ENCODE measurements at places on chromosomes 2 and 18.

GRCh38 chr2:69255760-69256159, 131.3 kb downstream of the GFPT1 start:
- DNase-seq = no peak

GRCh38 chr2:68428746-68429145, 38.3 kb downstream of the FBXO48 start:
- DNase-seq = no peak

DNA sequence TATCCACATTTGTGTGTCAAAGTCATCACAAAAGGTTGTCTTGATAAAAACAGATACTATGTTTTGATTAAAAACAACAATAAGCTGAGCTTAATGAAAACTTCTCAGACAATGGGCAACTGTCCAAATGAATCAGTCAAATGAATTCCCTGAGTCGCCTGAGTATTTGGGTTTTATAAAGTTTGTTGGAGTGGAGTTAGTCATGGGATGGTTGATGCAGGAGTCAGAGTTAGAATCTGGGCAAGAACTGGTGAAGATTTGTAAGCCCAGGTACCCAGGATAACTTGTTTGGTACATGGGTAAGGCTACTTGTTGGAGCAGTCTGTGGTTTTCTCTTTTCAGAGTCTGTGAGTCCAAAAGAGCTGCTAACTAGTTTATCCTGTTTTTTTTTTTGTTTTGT, 34.4 kb upstream of the RAPGEF4 start:
- no peak for DNase-seq

GRCh38 chr2:214730248-214730647, 79.2 kb downstream of the BARD1 start:
- DNase-seq = no peak

GRCh38 chr2:64263315-64263714, 119.1 kb upstream of the PELI1 start:
- DNase-seq = no peak
